CD4-positive, alpha-beta T cell treated with Interleukin-15 for 4 hours (primary cell): ENCODE measurements at places on chromosomes 4 and X.

- no peak for DNase-seq
Observed at GRCh38 chr4:96092151-96092705, 252.3 kb downstream of the PDHA2 start.

DNA sequence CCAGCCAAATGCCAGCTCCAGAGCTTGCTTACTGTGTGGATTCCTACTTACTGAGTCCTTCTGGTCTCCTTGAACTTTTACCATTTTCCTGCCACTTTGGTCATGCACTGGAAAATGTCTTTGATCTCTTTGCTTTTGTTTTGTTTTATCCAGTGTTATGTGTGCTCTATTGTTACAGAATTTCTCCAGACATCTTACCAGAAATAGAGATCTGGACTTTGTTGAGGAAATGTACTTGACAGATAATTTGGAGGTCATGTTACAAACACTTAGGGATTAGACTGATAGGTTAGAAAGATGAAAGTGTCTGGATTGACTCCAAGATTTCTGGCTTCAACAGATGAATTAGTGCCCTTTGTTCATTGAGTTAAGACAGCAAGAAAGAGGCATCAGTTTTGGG lies 5.7 kb upstream of the ZNF330 start:
- no peak for DNase-seq

DNA sequence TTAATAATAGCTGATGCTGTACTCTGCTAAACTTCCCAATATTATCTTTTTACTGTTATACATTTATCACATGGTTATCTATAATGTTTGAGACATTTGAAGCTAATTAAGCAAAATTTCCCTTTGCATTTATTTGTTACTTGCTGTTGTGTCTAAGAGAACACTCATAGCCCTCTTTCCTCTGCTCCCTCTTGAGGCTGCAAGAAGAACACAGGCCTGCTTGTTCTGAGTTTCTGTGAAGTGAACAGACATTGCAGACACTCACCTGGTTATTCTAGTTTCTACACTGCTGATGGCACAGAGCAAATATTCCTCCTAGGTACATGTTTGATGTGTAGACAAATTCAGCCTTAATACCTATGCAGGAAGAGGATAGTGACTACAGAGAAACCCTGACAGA lies 367.8 kb downstream of the GASK1B start:
- no peak for DNase-seq

DNA sequence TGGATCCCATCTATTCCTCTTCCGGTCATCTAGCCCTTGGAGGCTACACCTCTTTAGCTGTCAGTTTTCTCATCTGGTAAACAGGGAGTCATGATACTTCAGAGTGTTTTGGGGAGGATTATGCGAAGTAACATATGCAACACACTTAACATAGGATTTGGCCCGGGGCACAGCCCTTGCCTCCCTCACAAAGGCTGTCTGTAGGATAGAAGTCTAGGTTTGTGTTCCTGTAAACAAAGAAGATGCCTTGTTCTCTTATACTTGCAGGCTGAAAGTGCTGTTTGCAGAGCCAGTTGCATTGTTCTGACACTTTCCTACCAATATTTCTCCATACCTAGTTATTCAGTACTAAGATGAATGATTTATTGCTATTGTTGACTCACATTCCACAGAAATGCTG lies 2.2 kb upstream of the APELA start:
- DNase-seq, result no peak

- DNase-seq, result no peak
Observed at GRCh38 chr4:15320121-15320678, 107.6 kb upstream of the C1QTNF7 start.

DNA sequence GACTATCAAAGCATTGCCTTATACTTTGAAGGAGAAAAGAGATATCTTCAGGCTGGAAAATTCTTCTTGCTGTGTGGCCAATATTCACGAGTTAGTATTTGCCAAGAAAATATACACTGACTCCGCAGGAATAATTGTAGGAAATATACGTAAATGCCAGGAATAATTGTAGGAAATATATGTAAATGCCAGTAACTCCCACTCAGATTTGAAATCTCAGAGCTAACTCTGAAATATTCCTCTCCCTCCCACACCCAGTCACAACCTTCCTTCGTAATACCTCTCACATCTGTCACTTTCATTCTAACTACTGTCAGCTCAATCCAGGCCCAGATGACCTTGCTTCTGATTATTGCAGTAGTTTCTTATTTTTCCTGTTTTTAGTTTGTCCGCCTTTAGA lies 73.5 kb downstream of the WDR19 start:
- no peak for DNase-seq

DNA sequence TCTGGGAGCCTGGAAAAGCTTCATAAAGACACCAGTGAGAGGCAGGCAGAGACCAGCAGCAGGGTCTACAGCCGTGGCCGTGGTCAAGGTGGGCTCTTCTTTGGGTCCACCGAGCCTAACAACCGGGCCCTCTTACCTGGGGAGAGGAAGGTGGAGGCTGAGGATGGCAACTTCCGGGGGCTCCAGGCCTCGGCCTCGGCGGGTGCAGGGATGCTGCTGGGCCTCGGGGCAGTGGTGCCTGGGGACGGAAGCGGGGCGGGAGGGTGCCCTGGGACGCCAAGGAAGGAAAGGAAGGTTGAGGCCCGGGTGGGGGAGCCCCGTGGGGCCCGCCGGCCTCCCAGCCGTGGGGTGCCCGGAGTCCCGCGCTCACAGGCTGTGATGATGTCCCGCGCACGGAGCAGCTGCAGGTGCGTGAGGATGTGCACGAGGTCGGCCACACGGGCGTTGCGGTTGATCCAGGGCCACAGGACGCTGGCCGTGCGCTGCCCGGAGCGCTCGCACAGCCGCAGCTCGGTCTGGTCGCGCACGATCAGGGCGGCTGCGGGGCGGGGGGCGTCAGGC lies 561 bp downstream of the IRAK1 start:
- DNase-seq, result no peak

GRCh38 chr4:185068837-185069236 lies 50.5 kb downstream of the HELT start:
- no peak for DNase-seq

- DNase-seq, result no peak
Observed at GRCh38 chr4:117324851-117325491, 239.6 kb upstream of the TRAM1L1 start.

DNA sequence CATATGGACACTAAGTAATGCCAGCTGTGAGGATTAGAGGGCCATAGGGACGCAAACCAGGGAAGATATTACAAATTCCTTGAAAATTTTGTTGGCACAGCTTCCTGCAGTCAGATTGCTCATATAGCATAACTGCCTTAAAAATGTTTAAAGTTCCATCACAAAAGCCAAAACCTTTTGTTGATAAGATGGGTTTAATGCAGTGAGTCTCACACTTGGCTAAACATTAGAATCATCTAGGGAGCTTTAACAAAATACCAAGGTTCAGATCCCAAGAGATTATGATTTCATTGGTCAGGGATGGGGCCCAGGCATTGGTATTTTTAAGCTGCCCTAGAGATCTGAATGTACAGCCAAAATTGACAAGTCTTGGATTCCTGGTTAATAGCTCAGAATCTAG lies 376.5 kb upstream of the MAD2L1 start:
- DNase-seq, result no peak

- DNase-seq, result no peak
Observed at GRCh38 chr4:100268789-100269188, 78.5 kb upstream of the DDIT4L start.

- no peak for DNase-seq
Observed at GRCh38 chr4:6071191-6071958, 53.1 kb upstream of the C4orf50 start.

GRCh38 chr4:93199492-93199891 lies 629.1 kb upstream of the ATOH1 start:
- DNase-seq, result no peak

DNA sequence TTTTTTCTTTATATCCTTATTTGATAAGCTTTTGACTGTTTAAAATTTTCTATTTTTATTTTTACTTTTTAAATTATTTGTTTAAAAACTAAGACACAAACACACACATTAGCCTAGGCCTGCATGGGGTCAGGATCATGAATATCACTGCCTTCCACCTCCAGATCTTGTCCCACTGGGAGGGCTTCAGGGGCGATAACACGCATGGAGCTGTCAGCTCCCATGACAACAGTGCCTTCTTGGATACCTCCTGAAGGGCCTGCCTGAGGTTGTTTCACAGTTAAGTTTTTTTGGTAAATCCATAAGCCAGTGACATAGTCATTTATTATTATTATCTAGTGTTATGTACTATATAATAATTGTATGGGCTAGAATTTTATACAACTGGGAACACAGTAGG lies 85.4 kb upstream of the FAT1 start:
- no peak for DNase-seq

- DNase-seq, result no peak
Observed at GRCh38 chr4:15906020-15906443, 32.5 kb downstream of the FGFBP1 start.
